ENCODE measurements at places on chromosomes 5 and 9.
A peak's percentile ranks its signal among the peaks of the same experiment; 100 is the strongest.

- no peak for DNase-seq
Measured at GRCh38 chr5:69432412-69433206, 17.7 kb downstream of the MARVELD2 start.

DNA sequence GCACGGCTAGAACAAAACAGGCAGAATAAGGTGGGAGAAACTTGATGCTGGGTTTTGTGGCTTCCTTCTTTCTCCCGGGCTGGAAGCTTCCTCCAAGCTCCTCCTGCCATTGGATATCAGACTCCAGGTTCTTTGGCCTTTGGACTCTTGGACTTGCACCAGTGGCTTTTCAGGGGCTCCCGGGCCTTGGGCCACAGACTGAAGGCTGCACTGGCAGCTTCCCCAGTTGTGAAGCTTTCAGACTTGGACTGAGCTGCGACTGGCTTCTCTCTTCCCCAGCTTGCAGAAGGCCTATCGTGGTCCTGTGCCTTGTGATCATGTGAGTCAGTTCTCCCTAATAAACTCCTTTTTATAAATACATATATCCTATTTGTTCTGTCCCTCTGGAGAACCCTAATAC lies 364.4 kb downstream of the DNAH5 start:
- DNase-seq = no peak

GRCh38 chr5:102596951-102597350 lies 98.2 kb upstream of the SLCO6A1 start:
- no peak for DNase-seq

DNA sequence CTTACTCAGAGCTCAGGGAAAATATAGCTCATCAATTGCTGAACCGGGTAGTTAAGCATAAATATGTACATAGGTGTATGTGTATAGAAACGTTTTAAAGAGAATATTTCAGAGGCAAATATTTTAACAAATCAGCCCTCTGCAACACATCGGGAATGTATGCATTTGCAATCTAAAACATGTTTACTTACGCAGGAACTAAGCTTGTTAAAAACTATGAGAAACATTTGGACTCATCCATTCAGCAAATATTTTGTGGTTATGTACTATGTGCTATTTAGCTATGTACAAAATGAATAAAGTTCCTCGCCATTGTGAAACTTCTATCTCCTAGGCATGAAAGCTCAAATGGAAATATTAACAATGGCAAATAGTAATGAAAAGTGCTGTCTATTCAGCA lies 469.9 kb downstream of the ARHGEF28 start:
- DNase-seq = no peak

- no peak for DNase-seq
Measured at GRCh38 chr5:129410488-129410887, 49.6 kb upstream of the ADAMTS19 start.

DNA sequence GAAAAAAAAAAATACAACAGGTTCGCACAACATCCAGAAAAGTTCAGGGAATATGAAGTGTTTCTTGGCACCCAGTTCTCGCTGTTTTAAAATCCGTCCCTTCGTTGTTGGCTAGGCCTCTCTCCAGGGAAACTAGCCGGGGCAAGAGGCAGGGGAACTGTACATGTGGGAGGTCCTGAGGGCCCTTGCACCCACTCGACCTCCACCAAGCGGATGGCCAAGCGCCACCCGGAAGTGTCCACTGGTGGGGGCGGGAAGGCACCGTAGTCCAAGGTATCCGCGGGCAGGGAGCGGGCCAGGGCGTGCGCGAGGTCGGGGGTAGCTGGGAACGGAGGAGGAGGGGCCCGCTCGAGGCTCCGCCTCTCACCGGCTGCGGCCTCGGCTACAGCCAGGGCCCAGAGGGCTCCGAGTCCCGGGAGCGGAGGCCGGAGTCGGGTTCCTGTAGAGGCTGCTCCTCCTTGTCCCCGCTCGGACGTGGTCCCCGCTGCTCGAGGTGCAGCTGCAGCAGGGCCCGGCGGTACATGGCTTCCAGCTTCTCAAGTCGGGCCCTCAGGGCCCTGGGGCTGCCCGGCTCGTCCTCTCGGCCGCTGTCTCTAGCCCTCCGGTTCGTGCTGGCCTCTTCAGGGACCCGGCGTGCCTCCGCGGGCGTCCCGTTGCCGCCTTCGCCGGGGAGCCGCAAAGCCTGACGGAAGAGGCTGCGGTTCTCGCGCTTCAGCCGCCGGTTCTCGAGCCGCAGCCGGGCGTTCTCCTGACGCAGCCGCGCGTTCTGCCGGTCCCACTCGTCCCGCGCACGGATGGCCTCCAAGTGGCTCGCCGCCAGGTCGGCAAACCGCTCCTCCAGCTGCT lies 720 bp downstream of the TUSC1 start:
- peak; percentile 90 for DNase-seq

All from right forelimb (tissue), 1 donor.